Fibroblast of gingiva (primary cell): ENCODE measurements at places on chromosomes 3 and 15.
A peak's percentile ranks its signal among the peaks of the same experiment; 100 is the strongest.

DNA sequence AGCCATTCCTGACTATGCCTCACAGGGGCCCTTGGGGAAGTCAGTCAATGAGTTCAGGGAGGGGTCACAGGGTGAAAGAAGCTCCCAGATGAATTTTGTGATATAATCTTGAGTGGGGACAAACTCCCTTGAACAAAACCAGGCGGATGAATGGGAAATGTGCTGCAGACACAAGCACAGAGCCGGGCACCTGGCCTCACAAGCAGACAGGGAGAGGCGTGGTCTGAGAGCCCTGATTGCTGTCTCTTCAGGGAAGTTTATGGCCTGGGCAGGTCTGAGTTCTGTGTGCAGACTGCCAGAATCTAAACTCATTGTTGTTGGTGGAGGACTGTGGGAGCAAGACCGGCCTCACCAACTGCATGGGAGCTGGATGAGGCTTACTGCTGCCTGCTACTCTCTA, 591.8 kb downstream of the EPHA3 start:
- no peak for DNase-seq

GRCh38 chr3:137012097-137012501, 54.3 kb downstream of the IL20RB start:
- DNase-seq: peak; percentile 46

DNA sequence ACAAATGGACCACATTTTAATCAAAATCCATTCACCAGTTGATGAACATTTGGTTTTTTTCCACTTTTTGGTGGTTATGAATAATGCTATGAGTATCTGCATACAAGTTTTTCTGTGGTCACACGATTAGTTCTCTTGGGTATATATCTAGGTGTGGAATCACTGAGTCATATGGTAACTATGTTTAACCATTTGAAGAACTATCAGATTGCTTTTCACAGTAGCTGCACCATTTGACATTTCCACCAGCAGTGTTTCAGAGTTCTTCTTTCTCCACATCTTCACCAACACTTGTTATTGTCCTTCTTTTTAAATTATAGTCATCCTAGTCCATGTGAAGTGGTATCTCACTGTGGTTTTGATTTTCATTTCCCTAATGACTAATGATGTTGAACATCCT, 33.3 kb upstream of the ATG7 start:
- DNase-seq: peak; percentile 52

- DNase-seq: peak; percentile 48
Observed at GRCh38 chr3:99472385-99472784, 166.0 kb upstream of the COL8A1 start.

DNA sequence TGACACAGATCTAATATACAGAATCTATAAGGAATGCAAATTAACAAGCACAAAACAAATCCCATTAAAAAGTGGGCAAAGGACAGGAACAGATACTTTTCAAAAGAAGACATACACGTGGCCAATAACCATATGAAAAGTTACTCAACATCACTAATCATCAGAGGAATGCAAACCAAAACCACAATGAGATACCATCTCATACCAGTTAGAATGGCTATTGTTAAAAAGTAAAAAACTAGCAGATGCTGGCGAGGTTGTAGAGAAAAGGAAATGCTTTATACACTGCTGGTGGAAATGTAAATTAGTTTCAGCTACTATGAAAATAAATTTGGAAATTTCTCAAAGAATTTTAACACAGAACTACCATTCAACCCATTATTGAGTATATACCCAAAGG, 50.7 kb downstream of the ADAMTS17 start:
- DNase-seq: no peak

GRCh38 chr15:98447069-98447468, 201.3 kb upstream of the IGF1R start:
- no peak for DNase-seq

DNA sequence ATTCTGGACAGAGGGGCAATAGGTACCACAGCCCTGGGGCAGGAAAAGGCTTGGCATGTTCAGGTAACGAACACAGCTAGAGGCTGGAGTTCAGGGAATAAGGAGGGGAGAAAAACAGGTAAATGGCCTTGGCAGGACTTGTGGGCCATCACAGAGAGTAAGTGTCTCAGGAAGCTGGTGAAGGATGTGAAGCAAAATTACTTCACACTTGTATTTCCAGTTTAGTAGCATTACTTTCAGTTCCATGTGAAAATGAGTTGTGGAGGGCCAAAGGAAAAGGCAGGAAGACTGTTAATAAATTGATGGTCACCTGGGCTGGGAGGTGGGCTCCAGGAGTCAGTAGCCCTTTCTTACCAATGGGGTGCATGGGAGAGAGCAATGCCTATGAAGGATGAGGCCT, 25.6 kb downstream of the TRIM42 start:
- no peak for DNase-seq

GRCh38 chr3:51678641-51679040, 7.6 kb downstream of the TEX264 start:
- no peak for DNase-seq

DNA sequence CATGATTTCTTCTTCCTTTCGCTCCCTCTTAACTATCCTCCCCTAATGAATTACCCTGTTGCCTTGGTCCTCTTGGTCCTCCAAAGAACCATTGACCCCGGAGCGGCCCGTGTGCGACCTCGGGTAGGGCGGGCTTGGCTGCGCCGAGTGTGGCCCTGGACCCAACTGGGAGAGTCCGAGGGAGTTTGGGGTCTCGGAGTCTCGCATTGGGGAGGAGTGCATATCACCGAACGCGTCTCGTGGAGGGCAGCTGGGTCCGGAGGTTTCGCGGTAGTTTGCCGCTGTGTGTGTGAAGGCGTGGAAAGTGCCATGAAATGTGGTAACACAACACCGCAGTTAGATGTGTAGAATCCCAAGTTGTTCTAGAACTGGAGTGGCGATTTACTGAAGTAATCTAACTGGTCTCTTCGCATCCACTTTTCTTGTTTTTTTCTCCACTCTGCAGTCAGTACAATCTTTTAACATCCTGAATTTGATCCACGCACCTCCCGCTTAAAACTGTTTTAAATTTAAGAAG, 363 bp downstream of the GTF2E1 start:
- peak; percentile 6 for DNase-seq

DNA sequence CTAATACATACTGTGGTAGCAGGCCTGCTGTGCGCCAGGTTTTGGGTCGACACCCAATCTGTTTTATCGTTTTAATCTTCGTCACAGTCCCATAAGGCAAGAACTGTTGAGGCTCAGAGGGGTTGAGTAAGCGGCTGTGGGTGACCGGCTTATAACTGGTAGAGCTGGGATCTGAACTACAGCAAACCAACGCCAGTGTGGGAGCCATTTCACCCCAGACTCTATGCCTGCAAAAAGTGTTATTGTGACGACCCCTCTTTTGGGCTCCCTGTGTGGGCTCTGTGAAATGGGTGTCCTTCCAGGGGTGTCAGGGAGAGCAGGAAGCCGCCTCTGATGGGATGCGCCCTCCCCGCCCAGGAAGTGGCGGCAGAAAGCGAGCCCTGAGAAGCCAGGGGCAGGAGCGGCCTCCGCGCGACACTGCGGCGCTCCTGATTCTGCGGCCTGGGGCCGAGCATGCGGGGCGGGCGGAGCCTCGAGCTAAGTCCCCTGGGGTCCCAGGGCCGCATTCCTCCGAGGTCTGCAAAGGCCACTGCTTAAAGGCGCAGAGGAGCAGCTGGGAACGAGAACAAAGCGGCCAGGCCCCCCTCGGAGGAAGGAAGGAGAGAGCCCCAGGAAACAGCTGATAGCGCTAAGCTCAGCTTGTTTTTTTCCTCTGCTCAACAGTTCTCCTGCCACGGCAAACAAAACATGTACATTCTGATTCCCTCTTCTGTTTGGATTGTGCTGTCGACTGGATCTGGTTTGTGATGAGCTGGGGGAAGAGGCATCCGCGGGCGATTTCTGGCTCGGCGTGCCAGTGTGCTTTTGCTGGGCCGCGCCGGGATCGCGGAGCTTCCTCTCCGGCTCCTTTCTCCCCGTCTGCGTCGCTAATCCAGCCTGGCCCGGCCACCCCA, 33.9 kb downstream of the GRK7 start:
- DNase-seq: no peak

DNA sequence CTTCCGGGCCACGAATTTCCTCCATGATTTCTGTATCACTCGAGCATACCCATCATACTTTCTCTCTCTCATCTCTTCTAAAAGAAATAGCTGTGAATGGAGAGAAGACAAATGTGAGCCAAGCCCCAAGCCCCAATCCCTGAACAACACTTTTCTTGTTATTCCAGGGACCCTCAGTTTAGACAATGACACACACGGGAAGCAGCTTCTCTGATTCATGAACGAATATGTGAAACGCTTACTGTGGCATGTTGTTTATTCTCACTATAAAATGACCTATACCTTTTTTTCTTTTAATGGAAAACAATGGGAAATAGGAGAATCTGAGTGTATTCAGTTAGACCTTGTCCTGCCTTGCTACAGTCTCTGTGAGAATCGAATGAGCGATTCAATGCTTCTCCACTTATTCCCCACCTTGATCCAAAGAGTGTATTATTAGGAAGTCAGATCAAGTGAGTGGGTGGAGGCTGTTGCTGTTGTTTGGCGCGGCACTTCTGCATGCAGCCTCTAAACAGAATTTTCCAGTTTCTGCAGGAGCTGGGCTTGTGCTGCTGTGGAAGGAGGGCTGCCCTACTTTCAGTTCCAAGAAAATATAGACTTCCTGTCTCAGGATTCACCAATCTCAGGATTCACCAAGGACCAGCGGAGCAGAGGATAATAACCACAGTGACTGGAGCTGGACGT, 32.4 kb upstream of the LDHAL6B start:
- DNase-seq: no peak

- peak; percentile 8 for DNase-seq
Observed at GRCh38 chr3:59653405-59654122, 603.7 kb upstream of the CFAP20DC start.

DNA sequence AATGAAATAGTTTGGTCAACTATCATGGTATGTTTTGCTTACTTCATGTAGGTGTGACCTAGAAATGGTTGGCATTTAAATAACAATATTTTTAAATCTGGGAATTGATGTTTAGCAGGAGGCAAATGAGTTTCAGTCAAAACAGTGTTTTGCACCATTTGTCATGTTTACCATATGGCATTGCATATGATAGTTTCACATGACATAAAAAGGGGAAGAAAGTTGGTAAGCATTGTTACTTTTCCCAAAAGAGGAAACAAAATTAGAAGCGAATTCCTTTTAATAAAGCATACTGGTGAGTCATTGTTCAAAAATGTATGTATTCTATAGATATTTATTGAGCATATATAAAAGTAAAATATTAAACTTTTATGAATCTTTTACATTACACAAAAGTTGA, 2.3 kb downstream of the RNF13 start:
- no peak for DNase-seq

DNA sequence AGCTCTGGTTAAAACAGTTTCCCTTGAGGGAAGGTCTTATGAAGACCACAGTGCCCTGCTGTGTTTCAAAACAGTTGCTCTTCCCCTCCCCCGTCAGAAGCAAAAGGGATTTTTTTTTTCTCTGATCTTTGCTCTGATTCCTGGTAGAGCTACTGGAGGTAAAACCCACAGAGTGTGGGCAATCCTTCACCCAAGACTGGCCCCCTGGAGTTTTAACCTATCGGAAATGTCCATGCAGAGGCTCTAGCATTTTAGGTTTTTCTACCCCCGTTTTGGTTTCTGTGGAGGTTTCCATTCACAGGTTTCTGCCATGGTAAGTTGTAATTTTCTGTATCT, 27.7 kb downstream of the GRM2 start:
- DNase-seq: no peak

GRCh38 chr3:182501856-182502255, 291.4 kb upstream of the ATP11B start:
- no peak for DNase-seq

GRCh38 chr3:57451150-57451846, 92.8 kb downstream of the DNAH12 start:
- DNase-seq: no peak

- no peak for DNase-seq
Observed at GRCh38 chr15:78034495-78035191, 42.9 kb downstream of the TBC1D2B start.

GRCh38 chr3:34212656-34213055, 414.2 kb downstream of the PDCD6IP start:
- peak; percentile 72 for DNase-seq

DNA sequence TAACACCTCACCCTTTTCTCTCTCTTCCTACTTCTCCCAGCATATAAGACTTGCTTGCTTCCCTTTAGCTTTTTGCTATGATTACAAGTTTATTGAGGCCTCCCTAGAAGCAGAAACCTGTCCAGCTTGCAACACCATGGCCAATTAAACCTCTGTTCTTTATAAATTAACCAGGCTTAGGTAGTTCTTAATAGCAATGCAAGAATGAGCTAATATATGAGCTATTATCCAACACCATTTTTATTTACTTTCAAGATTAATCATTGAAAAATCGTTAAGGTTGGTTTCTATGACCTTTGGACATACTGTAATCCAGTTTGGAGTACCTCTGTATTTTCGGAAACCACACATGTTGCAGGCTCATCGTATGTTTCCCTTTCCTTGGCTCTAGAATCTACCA, 643.1 kb downstream of the ZPLD1 start:
- DNase-seq: no peak

- DNase-seq: peak; percentile 49
Observed at GRCh38 chr3:163056874-163057497, 1560.4 kb downstream of the OTOL1 start.
